ENCODE measurements at places on chromosomes 12 and 14.
A peak's percentile ranks its signal among the peaks of the same experiment; 100 is the strongest.

GRCh38 chr12:116980083-116980482 is 69.3 kb downstream of the FBXW8 start:
- no peak for DNase-seq

GRCh38 chr12:9391815-9392214 is 183.6 kb upstream of the PZP start:
- DNase-seq = peak; percentile 23

GRCh38 chr14:89418976-89419375 is 1.9 kb upstream of the FOXN3 start:
- no peak for DNase-seq

DNA sequence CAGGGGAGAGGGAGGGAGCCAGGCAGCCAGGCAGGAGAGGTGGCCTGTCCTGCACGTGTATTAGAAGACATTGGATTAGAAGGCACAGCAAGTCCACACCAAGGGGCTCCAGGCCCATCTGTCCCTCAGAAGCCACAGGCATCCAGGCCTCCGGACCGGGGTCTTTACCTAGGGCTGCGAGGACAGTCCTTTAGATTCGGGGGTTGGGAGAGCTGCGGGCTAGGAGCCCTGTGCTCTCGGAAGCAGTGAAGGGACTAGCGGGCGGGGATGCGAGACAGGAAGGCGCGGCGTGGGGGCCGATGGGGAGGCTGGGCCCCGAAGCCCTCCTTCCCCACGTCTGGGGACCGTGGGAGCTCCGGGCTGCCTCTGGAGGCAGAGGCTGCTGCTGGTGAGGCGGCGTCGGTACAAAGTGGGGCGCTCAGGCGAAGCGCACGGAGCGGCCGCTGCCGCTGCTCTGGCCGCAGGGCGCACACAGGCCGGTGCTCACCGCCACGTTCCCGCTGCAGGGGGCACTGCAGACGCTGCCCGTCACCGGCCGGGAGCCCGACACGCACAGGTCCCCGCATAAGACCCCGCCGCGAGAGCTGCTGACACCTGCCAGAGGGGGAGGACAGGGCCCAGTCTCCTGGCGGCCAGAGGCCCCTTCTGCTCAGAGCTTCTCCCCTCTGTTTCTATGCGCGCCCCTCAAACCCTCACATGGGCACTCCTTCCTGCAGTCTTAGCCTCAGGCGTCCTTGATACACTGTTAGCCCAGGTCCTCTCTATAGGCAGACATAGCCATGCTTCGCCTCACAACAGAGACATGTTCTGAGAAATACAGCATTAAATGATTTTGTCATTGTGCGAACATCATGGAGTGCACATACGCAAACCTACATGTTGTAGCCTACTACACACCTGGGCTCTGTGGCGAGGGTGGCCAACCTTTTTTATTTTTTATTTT is 17.3 kb downstream of the KRT7 start:
- no peak for DNase-seq

- no peak for DNase-seq
Measured at GRCh38 chr12:62291864-62292760, 31.9 kb downstream of the USP15 start.

DNA sequence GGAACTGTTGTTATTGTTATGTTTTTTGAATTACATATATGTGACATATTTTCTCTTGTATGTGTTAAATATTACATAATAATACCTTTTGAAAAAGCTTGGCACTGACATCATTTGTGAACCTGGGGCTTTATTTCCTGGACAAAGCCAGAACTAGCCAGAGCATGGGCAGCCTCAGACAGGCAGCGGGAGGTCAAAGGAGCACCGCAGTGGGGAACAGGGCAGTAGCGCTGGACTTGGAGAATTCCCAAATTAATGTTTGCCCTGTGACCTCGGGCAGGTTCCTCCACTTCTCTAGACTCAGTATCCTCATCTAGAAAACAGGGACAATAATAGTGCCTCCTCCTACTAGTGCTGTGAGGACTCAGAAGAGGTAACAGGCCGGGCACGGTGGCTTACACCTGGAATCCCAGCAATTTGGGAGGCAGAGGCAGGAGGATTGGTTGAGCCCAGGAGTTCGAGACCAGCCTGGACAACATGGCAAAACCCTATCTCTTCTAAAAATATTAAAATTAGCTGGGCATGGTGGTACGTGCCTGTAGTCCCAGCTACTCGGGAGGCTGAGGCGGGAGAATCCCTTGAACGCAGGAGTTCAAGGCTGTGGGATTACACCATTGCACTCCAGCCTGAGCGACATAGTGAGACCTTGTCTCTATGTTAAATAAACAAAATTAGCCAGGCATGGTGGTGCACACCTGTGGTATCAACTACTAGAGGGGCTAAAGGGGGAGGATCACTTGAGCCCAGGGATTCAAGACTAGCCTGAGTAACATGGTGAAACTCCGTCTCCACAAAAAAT is 27.3 kb upstream of the ITPK1 start:
- no peak for DNase-seq

DNA sequence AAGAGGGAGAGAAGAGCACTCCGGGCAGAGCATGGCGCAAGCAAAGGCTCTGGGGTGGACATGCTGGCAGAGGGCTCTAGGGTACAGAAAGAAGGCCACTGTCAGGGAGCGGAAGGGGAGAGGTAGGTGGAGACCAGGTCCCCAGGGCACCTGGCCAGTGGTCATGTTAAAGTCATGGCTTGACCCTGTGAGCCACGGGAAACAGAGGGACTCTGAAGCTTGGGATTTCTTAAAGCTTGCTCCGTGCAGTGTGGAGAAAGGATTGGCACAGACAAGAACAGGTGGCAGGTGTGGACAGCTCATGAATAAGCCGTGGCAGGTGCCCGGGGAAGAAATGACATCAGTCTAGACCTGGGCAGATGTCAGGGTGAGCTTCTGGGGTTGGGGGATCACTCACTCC is 413.8 kb downstream of the BCL11B start:
- DNase-seq = no peak

DNA sequence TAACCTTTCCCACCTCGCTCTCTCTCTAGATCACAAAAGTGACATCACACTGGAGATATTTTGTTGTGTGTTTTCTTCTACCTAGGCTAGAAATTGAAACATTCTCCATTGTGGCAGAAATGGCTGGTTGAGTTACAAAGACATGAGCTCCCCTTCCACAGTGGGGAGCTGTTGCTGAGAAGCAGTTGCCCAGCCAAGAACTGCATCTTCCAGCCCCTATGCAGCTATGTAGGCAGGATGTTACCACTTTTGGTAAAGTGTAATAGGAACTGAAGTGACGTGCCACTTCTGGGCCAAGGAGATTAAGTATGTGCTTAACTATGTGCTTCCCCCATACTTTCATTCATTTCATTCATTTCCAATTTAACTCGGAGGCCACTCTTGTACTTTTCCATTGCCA is 138.7 kb upstream of the E2F7 start:
- no peak for DNase-seq

- peak; percentile 100 for DNase-seq
Measured at GRCh38 chr14:77040059-77040740, 11.7 kb upstream of the IRF2BPL start.

GRCh38 chr12:104466709-104467345 is 10.1 kb downstream of the CHST11 start:
- no peak for DNase-seq

- no peak for DNase-seq
Measured at GRCh38 chr12:87509237-87509820, 519.9 kb downstream of the C12orf50 start.

- DNase-seq = no peak
Measured at GRCh38 chr12:125357561-125357960, 292.3 kb downstream of the AACS start.

GRCh38 chr12:1474041-1474573 is 120.3 kb downstream of the FBXL14 start:
- no peak for DNase-seq

GRCh38 chr14:84468153-84468552 is 1061.8 kb upstream of the FLRT2 start:
- no peak for DNase-seq

GRCh38 chr12:65532764-65533163 is 254.3 kb downstream of the MSRB3 start:
- no peak for DNase-seq

DNA sequence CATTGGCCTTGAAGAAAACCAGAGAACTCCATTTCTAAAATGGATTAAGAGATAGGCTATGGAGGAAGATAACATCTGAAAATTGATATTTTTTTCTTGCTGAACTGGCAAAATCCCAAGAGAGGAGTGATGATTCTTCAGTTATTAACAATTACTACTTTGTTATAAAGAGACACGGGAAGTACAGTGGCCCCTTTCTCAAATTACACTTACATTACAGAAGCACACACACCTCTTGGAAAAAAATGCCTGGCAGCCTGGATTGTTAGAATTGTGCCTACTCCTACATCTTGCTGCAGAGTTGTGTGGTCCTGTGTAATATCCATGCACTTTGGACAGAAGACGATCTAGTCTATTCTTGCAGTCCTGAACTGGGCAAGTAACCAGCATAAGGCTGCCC is 71.7 kb downstream of the TGFB3 start:
- no peak for DNase-seq

DNA sequence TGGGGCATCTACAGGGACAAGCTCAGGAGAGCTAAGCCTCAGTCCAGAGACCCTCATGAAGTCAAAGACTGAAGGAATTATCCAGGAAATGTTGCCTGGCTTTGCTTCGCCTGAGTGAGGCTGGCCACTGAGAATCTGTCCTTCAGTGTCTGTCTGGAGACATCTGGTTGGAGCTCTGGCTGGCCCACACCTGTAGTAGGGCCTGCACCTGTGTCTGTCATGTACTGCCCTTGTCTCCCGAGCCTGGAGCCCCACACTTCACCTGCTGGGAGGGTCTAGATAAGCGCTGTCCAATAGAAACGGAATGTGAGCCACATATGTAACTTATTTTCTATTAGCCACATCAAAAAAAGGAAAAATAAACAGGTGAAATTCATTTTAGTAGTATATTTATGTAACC is 9.9 kb upstream of the HDAC7 start:
- no peak for DNase-seq

DNA sequence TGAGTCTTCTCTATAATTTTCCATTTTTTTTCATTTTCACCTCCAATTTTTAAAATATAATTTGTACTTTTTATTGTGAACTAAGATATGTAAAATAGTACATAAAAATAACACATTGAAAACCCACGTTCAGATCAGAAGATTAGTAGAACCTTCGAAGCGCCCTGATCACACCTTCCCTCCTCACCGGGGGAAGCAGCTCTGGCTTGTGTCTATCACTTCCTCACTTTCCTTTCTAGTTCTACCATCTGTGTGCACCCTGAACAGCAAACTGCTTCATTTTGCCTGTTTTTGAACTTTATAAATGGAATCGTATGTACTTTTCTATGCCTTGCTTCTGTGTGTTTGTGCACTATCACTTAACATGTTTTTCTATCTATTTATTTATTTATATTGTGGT is 11.8 kb upstream of the CD27 start:
- DNase-seq = no peak

- peak; percentile 8 for DNase-seq
Measured at GRCh38 chr12:126156806-126157574, 1091.8 kb downstream of the AACS start.

DNA sequence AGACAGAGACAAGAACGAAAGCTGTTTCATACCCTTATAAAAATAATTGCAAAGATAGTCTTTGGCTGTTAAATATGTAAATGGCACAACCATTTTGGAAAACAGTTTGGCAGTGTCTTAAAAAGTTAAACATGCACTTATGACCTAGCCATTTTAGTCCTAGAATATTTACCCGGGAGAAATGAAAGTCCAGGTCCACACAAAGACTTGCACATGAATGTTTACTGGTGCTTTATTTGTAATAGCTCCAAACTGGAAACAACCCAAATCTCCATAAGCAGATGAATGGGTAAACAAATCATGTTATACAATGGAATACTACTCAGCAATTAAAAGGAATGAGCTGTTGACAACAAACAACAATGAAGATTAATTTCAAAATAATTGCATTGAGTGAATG is 380.4 kb downstream of the ETNK1 start:
- DNase-seq = no peak

GRCh38 chr14:68723808-68724268 is 69.0 kb downstream of the ZFP36L1 start:
- DNase-seq = no peak

DNA sequence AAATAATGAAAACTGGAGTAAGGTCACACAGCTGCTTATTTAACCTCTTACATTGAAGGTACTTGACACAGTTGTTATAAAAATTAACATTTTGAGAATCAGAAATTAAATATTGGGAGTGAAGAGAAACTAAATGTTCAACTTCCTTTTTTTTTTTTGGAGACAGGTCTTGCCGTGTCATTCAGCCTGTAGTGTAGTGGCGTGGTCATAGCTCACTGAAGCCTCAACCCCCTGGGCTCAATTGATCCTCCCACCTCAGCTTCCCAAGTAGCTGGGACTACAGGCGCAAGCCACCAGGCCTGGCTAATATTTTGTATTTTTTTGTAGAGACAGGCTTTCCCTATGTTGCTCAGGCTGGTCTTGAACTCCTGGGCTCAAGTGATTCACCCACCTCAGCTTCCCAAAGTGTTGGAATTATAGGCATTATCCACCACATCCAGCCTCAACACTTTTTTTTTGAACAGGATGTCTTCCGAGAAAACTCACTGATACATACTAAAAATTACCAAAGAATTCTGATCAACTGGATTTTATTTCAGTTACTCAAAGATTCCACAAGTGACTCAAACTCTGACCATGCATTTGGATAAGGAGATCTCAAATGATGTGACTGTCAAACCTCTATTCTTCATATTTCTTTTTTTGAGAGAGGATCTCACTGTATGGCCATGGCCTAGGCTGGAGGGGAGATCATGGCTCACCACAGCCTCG is 35.4 kb downstream of the SGPP1 start:
- no peak for DNase-seq
